Activated CD4-positive, alpha-beta T cell treated with anti-CD3 and anti-CD28 coated beads, Interleukin-2, amount 50 U/mL, for 4 hours (primary cell): ENCODE measurements at places on chromosomes 3 and 15.

- DNase-seq, result no peak
Observed at GRCh38 chr3:60337421-60337820, 913.8 kb downstream of the FHIT start.

GRCh38 chr3:141646760-141647561 is 91.1 kb upstream of the RNF7 start:
- no peak for DNase-seq

GRCh38 chr15:40344217-40344616 is 3.5 kb upstream of the CCDC9B start:
- DNase-seq, result no peak

GRCh38 chr3:146156095-146156494 is 4.9 kb downstream of the PLOD2 start:
- no peak for DNase-seq

- DNase-seq, result no peak
Observed at GRCh38 chr3:100030346-100030745, 84.0 kb downstream of the FILIP1L start.

GRCh38 chr3:44957986-44958385 is 18.0 kb downstream of the ZDHHC3 start:
- DNase-seq, result no peak

- no peak for DNase-seq
Observed at GRCh38 chr3:154776549-154777225, 303.4 kb upstream of the MME start.

DNA sequence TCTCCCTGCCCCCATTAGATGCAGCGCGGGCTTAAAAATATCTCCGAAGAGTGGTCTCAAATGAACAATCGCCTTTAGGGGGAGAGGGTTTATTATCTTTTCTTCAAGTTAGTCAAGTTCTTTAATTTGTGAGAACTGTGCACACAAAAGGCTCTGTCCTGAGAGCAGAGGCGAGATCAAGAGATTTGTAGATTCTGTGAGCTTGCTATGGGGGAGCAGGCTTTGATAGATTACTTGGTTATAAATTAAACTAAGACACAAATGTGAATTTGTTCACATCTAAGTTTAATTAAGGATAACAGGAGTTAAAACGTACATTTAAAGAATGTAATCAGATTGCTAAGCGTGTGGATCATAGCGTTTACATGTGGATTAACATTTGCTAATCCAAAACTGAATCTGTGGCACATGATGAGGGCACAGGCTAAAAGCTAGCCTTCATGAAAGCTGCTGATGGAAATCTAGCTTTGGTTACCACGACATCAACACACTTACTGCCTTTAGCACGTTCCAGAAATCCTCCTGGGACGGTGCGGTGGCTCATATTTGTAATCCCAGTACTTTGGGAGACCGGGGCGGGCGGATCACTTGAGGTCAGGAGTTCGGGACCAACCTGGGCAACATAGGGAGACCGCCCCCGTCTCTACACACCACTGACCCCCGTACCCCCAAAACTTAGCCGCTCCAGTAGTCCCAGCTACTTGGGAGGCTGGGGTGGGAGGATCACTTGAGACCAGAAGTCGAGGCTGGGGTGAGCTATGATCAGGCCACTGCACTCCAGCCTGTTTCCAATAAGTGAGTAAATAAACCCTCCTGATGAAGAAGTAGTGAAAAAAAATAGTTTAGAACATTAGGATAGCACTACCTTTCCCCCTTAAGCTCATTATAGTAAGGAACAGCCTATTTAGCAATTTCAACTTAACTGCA is 1.0 kb upstream of the PRTG start:
- DNase-seq, result no peak

DNA sequence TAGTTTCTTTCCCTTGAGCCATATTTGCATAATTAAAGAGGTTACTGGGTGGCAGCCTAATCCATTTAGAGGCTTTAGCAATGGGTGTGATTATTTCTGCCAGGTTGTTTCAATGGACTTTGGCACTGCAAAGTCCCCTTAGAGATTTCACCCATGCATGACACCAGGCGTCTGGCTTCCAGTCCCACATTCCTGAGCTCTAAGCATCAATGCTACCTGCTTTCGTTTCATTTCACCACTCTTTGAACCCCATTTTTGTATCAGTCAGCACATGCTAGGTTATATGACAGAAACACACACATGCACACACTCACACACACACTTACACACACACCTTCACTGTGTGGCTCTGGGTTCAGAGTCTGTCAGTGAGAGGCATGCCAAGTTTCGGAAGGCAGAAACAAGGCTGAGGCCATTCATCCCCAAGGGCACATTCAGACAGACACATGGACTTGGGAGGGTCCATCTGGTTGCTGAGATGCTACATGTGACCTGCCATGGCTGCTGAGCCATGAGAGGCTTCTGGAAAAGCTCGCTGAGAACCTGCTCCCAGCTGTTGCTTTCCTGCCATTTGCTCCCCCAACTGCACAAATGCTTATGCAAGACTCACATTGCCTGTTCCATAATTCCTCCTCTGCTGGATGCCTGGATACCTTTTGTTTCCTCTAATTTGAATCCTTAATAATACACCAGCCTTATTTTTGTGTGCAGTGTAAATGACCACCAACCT is 354.1 kb downstream of the GABRG3 start:
- DNase-seq, result no peak

DNA sequence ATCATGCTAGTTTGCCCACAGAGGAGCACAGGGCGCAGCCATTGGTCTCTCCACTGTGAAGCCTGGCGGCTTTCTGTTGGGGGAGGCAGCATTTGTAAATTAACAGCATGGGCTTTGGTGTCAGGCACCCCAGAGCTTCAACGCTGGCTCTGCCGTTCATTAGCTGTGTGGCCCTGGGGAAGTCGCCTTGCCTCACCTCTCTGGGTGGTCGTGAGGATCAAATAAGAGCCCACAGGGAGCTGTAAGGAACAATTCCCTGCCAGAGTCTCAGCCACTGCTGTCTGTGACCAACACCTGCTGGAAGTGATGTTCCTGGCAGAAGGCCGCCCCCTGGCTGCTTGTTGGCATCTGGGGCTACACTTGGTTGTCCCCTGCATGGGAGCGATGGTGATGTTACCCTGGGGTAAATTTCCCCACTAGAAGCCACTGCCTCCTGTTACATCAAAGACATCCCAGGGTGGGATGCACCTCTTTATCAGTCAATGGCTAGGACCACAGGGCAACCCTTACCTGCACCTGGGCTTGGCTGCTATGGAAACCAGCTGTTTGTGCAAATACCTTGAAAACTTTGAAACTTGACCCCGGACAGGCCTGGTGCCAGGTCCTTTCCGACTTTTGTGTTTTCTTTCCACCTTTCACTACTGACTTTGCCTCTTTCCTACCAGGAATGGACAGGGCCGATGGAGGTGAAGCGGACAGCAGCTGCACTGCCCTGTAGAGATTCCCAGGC is 36.9 kb downstream of the DNASE1L3 start:
- DNase-seq, result peak; percentile 9

DNA sequence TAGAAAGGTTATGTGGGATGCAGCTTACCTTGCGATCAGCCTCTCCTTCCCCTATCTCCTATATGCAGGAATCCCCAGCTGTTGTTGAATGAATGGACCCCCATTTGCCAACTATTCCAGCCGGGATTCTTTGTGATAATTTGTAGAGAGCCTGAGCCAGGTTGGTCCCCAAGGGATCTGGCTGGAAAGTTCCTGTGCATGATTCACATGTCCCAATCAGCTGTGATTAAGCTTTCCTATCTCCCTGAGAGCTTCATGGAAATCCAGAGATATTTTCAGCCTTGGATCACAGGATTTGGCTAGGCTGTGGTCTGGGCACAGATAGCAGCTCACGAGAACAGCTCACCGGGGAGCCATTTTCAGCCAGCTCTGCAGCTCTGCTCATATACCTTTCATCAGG is 76.7 kb downstream of the ARNT2 start:
- no peak for DNase-seq

- no peak for DNase-seq
Observed at GRCh38 chr3:122688996-122689395, 8.4 kb downstream of the PARP14 start.

- no peak for DNase-seq
Observed at GRCh38 chr3:129525341-129525968, 3.0 kb upstream of the RHO start.

DNA sequence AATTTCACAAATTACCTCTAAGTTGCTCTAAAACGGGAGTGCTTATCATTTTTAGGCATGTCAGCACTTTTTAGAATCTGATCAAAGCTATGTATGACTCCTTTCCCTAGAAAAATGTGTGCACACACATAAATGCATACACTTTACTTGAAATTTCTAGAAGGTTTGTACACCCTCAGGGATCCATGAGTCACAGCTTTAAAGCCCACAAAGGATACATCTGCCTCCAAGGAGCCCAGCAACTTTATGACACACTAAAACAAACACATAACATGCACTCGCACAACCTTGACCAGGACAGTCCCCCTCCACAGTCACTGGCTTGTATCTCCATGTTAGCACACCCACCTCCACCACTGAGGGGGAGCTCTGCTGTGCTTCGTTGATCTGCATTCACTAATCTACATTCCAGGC is 722.0 kb upstream of the CFAP20DC start:
- no peak for DNase-seq

DNA sequence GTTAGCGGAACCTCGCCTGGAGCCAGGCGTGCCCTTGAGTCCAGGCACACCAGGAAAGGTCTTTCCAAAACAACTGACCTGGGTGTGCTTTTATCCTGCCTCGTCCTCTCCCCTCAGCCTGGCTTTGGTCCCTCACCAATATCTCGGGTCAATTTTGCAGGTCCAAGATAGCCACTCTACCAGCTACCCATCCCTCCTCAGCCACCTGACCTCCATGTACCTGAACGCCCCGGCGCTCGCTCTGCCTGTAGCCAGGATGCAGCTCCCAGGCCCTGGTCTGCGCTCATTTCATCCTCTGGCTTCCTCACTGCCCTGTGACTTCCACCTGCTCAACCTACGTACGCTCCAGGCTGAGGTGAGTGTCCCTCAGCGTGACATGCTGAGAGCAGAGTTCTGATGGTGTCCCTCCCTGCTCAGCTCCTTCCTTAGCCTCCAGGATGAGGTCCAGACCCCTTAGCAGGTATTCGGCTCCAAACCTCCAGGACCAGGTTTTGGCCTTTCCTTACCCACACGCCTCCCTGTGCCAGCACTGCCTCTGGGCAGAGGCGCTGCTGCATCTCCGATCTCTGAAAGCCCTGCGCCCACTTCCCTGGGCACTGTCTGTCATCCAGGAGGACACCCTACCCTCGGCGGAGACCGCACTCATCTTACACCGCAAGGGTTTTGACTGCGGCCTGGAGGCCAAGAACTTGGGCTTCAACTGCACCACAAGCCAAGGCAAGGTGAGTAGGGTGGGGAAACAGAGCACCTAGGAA is 14.1 kb downstream of the HDDC3 start:
- no peak for DNase-seq

DNA sequence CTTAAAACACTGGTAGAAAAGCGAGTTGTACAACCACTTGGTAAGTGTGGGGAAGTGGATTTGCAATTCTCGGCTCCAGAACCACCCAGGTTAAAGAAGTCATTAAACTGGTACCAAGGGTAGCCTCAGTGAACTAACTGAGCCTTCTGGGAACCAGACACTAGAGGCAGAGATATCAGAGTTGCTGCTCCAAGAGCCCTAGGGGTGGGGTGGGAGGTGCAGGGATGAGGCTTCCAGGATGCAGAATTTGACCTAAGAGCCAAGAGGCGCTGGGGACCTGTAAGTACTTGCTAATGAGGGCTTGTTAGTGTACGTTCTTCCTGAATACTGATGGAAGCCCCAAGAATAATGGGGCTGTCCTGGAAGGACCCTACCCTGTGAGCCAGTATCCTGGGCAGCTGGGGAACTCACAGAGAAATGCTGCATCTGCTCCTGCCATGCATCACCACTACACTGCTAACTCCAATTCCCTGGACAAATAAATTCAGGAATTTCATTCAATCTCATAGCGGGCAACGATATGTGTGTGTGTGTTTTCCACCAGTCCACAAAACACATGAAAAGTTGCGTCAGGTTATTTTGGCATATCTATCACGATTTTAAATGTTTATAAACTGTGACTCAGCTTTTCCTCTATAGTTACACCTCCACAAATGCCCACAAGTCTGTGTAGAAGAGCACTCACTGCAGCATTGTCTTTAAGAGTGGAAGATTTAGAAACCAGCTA is 23.8 kb downstream of the STIMATE start:
- DNase-seq, result no peak

- no peak for DNase-seq
Observed at GRCh38 chr3:123713211-123713610, 128.4 kb upstream of the HACD2 start.

DNA sequence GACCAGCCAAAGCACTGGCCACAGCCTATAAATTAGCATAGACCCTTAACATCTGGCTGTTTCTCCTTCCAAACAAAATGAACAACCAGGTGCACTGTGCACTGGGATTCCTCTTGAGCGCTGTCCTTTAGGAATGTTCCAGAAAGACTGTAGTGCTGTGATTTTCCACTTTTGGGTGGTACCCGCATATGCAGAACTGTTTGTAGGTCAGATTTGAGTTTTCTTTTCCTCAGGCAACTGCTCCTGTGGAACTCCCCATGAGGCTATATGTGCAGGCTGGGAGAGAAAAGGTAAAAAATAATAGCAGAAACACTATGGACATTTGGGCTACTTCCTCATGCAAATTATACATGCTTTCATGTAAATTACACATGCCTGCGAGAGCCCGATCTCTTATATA is 139.1 kb downstream of the CHST2 start:
- no peak for DNase-seq

DNA sequence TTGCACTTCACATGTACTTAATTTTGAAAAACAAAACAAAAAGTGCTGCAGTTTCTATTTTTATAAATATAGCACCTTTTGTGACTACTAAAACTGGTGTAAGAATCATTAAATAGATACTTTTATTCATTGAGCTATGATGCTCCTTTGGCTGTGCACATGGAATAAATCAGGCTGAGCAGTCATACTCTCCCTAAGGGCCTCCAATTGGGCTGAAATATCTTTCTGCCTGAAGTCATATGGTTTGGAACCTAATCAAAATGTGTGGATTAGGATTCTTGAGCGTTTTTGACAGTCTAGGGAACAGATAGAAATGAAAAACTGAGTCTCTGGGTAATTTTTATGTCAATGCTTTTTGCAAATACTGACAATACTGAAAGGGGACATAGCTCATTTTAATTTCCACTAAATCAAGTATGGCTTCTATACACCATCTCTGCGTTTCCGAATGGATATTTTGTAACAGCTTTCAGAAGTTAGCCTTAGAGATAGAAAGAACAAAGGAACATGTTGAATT is 392.2 kb upstream of the ROBO1 start:
- DNase-seq, result no peak

GRCh38 chr15:34185666-34186065 is 24.2 kb downstream of the KATNBL1 start:
- no peak for DNase-seq

- DNase-seq, result no peak
Observed at GRCh38 chr3:64509206-64509605, 178.6 kb downstream of the ADAMTS9 start.
